Stimulated activated CD4-positive, alpha-beta T cell treated with anti-CD3 and anti-CD28 coated beads, Interleukin-4, amount 100 ng/mL, for 24 hours (primary cell): ENCODE measurements at places on chromosomes 12 and 14.

- no peak for DNase-seq
These were observed 11.0 kb downstream of the HNRNPC start for GRCh38 chr14:21258005-21258888.

GRCh38 chr14:79082883-79083282 is 912.7 kb downstream of the NRXN3 start:
- DNase-seq, result no peak

DNA sequence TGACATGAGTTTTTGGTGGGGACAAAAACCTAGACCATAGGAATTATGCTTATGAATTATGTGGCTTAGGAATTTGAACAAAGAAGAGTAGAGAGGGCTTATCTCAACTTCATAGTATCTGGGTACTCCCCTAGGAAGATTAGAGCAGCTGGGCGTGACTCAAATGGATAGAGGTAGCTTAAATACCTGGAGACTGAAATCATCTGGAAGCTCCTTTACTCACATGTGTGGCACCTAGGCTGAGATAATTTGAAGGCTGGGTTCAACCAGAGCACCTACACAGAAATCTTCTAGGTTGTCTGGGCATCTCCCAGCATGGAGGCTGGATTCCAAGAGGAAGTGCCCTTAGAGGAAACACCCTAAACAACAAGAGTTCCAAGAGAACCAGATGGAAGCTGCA is 393.9 kb downstream of the ADAMTS20 start:
- DNase-seq, result no peak

DNA sequence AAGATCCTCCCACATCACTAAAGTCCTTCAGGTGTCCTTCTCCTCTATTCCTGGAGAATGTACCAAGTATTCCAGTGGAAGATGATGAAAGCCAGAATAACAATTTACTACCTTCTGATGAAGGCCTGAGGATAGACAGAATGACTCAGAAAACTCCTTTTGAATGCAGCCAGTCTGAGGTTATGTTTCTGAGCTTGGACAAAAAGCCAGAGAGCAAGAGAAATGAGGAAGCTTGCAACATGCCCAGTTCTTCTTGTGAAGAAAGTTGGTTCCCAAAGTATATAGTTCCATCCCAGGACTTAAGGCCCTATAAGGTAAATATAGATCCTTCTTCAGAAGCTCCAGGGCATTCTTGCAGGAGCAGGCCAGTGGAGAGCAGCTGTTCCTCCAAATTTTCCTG is 54.6 kb upstream of the HELB start:
- DNase-seq, result no peak

GRCh38 chr12:76317976-76318375 is 30.2 kb downstream of the BBS10 start:
- DNase-seq, result no peak

DNA sequence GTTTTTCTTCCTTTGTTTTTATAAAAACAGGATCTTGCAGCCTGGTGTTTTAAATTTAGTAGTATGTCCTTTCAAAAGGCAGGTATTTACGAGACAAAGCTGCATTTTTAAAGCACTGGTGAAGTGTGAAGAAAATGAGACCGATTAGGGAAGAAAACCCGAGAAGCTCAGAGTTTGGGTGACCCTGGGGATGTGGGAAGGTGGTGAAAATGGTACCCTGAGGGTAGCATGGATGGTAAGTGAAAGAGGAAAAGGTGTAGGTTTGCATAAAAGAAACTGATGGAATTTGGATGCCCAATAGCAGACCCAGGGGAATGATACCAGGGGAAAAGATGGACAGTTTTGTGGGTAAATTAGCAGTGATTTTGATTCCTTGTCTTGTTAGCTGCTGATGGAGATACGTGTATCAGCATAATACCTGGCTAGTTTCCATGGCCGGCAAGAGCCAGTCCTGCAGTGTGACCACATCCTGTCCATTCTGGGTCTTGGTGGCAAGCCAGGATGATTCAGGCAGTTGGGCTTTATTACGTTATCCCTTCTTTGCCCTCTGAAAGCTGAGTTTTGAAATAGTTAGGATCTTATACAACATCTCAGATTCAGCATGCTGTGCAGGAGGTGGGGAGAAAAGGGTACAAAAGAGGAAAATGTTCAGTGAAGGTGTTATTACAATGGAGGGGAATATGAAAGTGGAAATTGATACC is 8.9 kb downstream of the BICD1 start:
- DNase-seq, result no peak

GRCh38 chr14:74962493-74962892 is 7.1 kb upstream of the PGF start:
- DNase-seq, result no peak

- DNase-seq, result no peak
These were observed 299.4 kb upstream of the NOVA1 start for GRCh38 chr14:26897196-26897595.

GRCh38 chr12:53236443-53237111 is 4.6 kb upstream of the RARG start:
- DNase-seq, result peak; percentile 58

DNA sequence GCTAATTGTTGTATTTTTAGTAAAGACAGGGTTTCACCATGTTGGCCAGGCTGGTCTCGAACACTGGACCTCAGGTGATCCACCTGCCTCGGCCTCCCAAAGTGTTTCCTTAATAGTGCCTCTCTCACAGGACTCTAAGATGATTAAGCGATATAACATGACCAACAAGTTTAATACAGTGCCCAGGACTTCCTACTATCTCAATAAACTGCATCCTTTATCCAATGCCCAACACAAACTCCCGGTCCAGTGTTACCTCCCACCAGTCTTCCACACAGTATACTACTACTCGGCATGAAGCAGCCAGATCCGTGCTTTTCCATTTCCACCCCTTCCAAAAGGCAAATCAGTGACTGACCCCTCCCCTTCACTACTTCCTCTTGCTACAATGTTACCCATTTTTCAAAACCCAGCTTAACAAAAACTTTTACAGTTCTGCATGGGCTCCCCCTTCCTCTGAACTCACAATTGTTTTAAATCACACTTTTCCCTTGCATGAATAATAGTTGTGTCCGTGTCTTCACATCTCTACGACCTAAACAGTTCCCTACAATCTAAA is 900 bp downstream of the NOP2 start:
- no peak for DNase-seq
